ENCODE measurements at places on chromosomes 7 and 10.
A peak's percentile ranks its signal among the peaks of the same experiment; 100 is the strongest.

- DNase-seq = no peak
Measured at GRCh38 chr10:94069884-94070283, 76.2 kb downstream of the PLCE1 start.

DNA sequence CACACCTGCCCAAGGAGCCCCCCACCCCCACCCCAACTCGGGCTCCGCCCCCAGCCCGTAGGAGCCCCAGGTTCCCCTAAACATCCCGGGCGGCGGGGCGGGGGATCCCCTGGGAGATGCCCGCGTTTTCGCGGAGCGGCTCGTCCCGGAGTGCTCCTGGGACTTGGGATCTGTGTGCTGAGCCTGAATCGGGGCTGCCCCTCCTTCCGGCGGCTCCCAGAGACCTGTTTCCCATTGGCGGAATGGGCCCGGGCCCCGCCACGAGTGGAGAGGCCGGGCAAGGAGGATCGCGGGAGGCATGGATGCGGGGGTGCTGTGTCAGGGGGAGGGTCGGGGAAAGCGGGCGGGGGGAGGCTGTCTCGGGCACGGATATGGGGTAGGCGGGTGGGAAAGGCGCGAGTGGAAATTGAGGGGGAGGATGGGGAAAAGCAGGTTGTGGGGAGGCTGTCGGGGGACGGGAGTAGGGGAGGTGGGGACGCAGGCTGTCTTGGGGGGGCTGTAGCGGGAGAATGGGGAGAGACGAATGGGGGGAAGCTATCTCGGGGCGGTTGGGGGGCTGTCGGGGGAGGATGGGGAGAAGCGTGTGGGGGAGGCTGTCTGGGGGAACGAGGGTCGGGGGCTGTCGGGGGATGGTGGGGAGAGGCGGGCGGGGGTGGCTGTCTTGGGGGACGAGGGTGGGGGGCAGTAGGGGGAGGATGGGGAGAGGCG, 572 bp upstream of the BHLHA15 start:
- no peak for DNase-seq

DNA sequence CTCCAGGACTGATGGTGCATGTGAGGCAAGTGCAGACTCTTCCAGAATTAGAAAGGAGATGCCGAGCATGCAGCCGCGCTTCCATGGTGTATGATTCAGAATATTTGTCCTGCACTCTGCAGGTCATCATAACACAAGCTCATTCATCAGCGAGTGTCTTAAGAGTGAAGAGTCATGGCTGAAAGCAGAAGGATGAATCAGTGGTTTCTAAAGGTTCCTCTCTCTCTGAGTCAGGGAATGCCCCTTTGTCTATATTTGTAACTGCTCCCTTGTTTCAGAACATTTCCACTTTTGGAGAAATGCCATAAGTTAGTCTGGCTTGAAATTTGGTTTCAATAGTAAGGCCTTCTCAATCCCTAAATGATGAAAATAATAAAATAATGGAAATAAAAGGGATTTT, 52.3 kb downstream of the HECW1 start:
- DNase-seq = peak; percentile 26

- DNase-seq = no peak
Measured at GRCh38 chr7:124856299-124856888, 73.2 kb downstream of the POT1 start.

DNA sequence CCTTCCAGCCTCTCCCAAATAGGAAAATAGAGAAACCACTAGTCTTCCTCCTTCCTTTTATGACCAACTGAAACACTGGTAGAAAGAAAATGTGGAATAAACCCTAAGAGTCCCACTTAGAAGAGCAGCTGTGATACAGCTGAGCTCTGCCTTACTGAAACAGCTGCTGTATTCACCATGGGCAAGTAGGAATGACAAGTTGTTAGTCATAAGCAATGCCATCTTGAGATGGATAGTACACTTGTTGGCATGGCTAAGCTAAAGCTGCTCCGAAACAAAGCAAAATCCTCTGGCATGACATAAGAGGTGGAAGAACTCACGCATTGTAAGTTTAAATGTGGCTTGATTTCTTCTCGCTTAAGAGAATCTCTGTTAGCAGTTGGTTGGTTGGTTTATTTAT, 48.3 kb upstream of the TMEM236 start:
- DNase-seq = no peak

DNA sequence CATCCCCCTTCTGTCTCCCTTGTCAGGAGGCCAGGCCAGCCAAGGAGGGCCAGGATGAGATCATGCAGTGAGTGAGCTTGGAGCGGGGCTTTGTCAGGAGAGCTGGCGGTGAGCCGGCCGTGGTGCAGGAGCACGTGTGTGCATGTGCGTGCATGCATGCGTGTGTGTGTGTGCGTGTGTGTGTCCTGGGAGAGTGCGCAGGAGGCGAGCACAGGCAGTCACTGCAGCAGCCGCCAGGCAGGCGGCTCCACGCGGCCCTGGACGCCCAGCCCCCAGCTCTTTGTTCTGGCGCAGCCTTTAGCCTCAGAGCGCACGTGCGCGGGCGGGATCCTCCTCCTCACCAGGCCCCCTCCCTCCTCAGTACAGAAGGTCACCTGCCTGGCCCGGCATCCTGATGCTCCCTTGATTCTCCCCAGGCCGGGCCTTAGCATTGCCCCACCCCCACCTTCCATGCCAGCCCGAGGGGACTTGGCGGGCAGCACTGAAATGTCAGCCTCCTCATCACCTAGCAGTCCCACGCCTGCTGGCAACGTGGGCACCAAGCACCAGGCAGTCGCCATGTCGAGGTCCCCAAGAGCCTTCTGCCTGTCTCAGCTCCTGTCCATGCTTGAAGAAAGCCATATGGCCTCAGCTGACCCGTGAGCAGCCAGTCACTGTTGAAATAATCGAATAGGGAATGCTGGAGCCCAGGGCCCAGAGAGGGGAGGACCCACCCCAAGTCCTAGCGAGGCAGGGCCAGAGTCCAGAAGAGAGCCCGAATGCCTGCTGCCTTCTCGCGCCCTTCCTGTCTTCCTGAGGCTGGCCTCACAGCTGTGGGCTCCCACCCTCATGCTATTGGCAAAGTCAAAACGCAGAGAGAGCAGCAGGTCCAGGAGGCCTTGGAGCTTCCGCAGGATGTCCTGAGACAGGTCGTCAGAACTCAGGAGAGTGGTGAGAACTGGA, 125.9 kb upstream of the PPIF start:
- no peak for DNase-seq

- no peak for DNase-seq
Measured at GRCh38 chr10:23379686-23380085, 35.1 kb upstream of the C10orf67 start.

GRCh38 chr10:127899766-127900387, 7.0 kb upstream of the PTPRE start:
- no peak for DNase-seq

DNA sequence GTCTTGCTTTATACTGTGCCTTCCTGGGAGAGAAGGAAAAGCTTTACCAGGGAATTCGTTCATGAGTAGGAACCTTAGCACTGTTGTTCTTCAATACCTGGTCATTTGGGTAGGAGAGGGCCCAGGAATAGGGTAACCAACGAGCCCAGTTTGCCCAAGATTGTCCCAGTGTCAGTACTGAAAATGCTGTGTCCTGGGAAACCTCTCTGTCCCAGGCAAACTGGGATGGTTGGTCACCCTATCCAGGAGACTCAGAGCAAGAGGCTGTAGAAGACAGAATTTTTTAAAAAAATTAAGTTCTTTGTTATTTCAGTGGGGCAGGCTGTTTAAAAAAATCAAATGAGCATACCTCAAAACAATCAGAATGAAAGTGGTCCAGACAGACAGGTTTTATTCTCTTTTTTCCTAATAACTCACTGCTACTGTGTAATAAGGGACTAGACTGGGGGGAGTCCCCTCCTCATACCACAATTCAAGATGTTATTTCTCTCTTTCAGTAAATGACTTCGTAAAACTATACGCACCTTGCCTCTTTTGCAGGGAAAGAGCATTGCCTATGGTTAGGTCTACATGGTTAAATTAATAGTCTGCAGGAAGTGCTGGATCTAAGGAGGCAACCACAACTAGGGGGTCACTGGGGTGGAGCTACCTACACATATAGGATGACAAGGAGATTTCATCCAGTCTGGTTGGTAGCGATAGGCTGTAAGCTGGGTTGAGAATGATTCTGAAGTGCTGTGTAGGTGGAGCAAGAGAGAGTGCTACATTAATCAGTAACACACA, 41.1 kb upstream of the FAM133B start:
- DNase-seq = no peak

GRCh38 chr10:70758757-70759514, 26.2 kb downstream of the TBATA start:
- peak; percentile 57 for DNase-seq

- DNase-seq = no peak
Measured at GRCh38 chr10:131475803-131476202, 164.3 kb upstream of the TCERG1L start.

GRCh38 chr10:129898706-129899268, 65.3 kb downstream of the EBF3 start:
- no peak for DNase-seq

- no peak for DNase-seq
Measured at GRCh38 chr7:131608116-131608500, 51.7 kb upstream of the PODXL start.

DNA sequence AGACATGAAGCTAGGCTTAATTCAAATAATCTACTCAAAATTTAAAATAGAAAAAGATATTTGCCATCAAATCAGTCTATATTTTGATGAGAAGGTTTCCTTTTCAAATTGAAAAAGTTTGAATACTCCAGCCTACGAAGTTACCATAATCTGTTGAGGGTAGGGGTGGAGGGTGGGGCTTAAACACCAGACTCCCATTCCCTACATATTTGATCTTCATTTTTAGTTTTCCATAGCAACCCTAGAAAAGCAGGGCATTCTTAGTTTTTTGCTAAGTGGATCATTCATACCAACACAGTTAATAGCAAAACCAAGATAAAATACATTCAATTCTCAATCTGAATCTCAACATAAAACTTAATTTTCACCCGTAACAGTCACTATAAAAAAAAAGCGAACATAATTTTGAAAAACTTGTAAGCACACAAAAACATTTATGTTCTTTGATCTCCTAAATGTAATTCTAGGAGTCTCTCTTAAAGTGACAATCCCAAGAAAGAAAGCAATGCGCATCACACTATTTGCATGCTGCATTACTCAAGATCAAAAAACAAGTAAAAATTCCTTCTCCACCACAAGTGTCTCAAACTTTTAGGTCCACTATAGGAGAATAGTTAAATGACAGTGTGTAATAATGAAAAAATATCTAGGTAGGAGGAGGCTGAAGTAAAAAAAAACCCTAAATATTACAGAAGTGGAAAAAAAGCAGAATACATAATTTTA, 30.8 kb downstream of the TMEM209 start:
- DNase-seq = no peak

DNA sequence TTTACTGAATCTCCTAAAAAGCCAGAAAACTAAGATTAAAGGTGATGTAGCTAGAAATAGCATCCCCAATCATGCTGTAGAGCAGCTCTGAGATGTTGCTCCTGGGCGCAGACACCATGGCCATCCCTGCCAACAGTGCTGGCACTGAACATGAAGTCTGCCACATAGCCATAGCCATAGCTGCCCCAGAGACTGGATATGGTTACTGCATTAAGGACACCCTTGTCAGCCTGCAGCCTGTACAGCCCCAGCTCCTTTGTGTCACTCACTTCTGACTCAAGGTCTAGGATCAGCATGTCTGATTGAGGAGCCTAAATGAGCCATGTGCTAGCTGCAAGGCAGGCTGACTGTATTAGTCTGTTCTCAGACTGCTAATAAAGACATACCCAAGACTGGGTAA, 284.6 kb downstream of the RPS24 start:
- DNase-seq = no peak

- DNase-seq = no peak
Measured at GRCh38 chr10:64112701-64113355, 591.6 kb downstream of the REEP3 start.

GRCh38 chr7:92588561-92588960, 1.6 kb downstream of the FAM133B start:
- no peak for DNase-seq

GRCh38 chr10:11018432-11018841, 765 bp downstream of the CELF2 start:
- DNase-seq = no peak

DNA sequence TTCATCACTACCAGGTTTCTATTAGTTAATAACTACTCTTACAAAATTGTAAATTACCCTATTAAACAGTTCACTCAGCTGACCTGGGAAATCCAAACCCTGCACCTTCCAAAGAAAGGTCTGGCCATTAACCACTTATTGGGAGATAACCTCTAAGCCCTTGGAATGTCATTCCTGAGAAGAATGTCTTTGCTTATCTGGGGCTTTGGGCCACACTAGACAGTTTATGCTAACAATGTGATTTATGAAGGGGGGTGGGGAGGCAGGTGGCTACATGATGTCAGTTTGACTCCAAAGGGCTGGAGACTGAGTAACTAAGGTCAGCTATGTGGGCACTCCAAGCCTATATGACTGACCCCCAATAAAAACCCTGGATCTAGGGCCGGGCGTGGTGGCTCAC, 50.7 kb downstream of the AKR1D1 start:
- DNase-seq = no peak

DNA sequence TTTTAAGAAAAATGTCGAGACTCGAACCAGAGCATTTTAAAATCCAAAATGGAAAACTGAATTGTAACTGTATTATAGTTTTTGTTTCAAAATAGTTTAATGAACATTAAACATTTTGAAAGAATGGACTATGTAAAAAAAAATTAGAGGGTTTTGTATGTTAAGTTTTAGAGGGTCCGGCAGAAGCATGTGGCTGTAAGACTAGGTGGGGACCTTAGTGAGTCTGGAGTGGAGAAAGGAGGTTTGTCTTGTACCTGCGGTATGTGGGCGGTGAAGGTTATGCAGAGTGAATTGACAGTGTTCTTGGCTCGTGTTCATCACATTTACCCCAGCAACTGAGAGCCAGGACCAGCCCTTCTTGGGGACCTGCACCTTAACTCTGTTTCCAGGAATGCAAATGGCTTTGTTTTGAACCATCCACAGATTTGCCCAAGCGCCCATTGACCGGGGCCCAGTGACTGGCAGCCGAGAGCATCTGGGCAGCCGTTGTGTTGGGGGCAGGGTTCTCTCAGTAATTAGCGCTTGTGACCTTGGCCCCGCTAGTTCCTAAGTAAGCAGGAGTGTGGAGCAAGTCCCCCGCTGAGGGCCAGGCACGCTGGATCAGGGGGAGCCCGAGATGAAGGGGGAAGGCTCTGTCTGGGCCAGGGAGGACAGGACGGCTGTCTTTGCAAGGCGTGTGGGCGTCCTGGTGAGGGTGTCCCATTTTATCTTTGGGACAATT, 1.4 kb upstream of the KLF6 start:
- peak; percentile 59 for DNase-seq

- no peak for DNase-seq
Measured at GRCh38 chr10:100655760-100656421, 89.5 kb upstream of the PAX2 start.

- DNase-seq = no peak
Measured at GRCh38 chr7:156104501-156105336, 292.5 kb upstream of the SHH start.

All from CD4-positive, alpha-beta T cell treated with Interleukin-15 for 1 hour (primary cell).